ENCODE measurements at places on chromosomes 5 and 9. TPM values are rescaled to one million over a fixed set of nuclear protein-coding genes. Genes with fewer than 3 reads are reported as not detected.

The HCN1 gene
- not detected for total RNA-seq

The ORM1 gene
- total RNA-seq = not detected

The PCDHGA6 gene
- total RNA-seq = 0.05 TPM

The ESM1 gene
- not detected for total RNA-seq

The CAMK4 gene
- 53.1 TPM for total RNA-seq

The IRX2 gene
- not detected for total RNA-seq

The MED22 gene
- total RNA-seq = 26.4 TPM

The HTR1A gene
- total RNA-seq = not detected

The ZMAT2 gene
- 55.3 TPM for total RNA-seq

The TNC gene
- total RNA-seq = 0.90 TPM

DNA sequence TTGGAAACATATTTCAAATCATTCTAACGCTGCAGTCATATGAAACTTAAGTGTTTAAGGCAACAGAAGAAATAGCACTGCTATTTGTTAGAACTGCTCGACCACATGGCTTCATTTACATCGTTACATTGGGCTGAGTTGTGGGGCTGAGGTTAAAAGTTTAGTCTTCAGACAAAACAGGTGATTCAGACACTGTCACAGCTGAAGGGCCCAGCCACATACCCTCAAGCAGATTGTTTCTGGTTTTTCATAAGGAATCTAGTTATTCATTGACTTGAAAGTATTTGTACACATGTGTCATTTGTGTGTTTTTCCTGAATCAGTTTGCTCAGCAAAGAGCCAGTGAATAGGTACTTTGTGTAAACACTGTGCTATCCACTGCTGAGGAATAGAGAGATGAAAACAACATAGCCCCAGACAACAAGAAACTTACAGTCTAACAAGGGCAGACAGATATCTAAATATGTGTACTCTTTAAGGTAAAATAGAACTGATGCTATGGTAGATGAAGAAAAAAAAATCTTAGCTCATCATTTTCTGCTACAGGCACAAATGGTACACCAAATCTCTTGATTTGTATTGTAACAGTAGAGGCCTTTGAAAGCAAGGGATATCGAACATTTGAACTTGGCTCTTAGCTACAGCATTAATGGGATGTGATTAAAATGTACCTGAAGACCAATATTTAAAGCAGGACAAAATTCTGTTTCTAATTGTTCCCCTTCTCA, 357.6 kb upstream of the RPS23 start:
- H3K27ac ChIP-seq = no peak overlapping the region
- no peaks in the 10 kb centered on the region for H3K27me3 ChIP-seq
- H3K4me3 ChIP-seq = no peak overlapping the region
- H3K4me1 ChIP-seq = peaks cover 6% of the 10 kb centered on the region

- H3K36me3 ChIP-seq = no peaks in the 10 kb centered on the region
- H3K27me3 ChIP-seq = no peaks in the 10 kb centered on the region
- no peak overlapping the region for H3K4me3 ChIP-seq
These were observed 424.8 kb downstream of the IRX1 start for GRCh38 chr5:4020400-4020799.

- H3K4me1 ChIP-seq = peaks cover 18% of the 10 kb centered on the region
- peaks cover 22% of the 10 kb centered on the region for H3K36me3 ChIP-seq
- no peak overlapping the region for H3K4me3 ChIP-seq
These were observed 55.6 kb downstream of the CAMSAP1 start for GRCh38 chr9:135851748-135852147.

GRCh38 chr5:116813906-116814305, 239.3 kb upstream of the SEMA6A start:
- H3K36me3 ChIP-seq = no peaks in the 10 kb centered on the region
- H3K4me3 ChIP-seq = no peak overlapping the region
- H3K27ac ChIP-seq = no peak overlapping the region
- H3K27me3 ChIP-seq = no peaks in the 10 kb centered on the region
- no peaks in the 10 kb centered on the region for H3K4me1 ChIP-seq
- no peak for DNase-seq

DNA sequence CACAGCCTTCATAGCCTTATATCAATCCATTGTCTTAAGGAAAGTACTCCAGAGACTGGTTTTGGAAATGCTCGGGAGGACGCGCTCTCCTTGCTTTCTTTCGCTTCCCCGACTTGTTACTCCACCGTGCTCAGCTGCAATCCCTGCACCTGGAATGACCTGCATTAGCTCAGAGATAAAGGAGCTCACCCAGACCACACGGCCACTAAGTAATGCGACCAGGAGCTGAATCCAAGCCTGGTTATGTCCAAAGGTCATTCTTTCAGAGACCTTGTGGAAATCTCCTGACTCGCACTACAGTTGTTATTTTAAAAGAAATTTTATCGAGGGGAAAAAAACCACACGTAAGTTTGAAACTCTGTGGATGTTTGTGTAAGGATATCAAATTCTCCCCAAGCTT, 135.3 kb upstream of the DPYSL3 start:
- peaks cover 1% of the 10 kb centered on the region for H3K36me3 ChIP-seq
- no peak overlapping the region for H3K4me3 ChIP-seq
- H3K27ac ChIP-seq = no peak overlapping the region
- no peaks in the 10 kb centered on the region for H3K4me1 ChIP-seq
- no peaks in the 10 kb centered on the region for H3K27me3 ChIP-seq

DNA sequence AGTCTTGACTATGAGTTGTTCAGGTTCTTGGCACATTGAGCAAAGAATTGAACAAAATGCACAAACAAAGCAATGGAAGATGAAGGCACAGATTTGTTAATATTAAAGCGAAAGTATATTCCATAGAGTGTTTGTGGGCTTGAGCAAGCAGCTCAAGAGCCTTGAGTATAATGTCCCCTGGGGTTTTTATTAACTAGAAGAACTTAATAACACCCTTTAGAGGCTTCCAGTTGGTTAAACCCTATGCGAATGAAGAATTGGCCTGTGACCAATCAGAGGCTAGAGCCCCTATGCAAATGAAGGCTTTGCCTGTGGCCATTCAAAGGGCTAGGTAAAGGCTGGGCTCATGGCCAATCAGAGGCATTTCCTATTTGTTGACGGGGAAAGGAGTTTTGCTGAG, 135.3 kb upstream of the IL12B start:
- H3K4me3 ChIP-seq = no peak overlapping the region
- no peak for DNase-seq
- peaks cover 21% of the 10 kb centered on the region for H3K27me3 ChIP-seq
- no peak overlapping the region for H3K27ac ChIP-seq
- H3K36me3 ChIP-seq = no peaks in the 10 kb centered on the region
- H3K4me1 ChIP-seq = peaks cover 19% of the 10 kb centered on the region

- H3K36me3 ChIP-seq = no peaks in the 10 kb centered on the region
- DNase-seq = no peak
- H3K27me3 ChIP-seq = peaks cover 6% of the 10 kb centered on the region
- H3K27ac ChIP-seq = no peak overlapping the region
- H3K4me3 ChIP-seq = no peak overlapping the region
These were observed 51.4 kb upstream of the SLC2A8 start for GRCh38 chr9:127345566-127345965.

DNA sequence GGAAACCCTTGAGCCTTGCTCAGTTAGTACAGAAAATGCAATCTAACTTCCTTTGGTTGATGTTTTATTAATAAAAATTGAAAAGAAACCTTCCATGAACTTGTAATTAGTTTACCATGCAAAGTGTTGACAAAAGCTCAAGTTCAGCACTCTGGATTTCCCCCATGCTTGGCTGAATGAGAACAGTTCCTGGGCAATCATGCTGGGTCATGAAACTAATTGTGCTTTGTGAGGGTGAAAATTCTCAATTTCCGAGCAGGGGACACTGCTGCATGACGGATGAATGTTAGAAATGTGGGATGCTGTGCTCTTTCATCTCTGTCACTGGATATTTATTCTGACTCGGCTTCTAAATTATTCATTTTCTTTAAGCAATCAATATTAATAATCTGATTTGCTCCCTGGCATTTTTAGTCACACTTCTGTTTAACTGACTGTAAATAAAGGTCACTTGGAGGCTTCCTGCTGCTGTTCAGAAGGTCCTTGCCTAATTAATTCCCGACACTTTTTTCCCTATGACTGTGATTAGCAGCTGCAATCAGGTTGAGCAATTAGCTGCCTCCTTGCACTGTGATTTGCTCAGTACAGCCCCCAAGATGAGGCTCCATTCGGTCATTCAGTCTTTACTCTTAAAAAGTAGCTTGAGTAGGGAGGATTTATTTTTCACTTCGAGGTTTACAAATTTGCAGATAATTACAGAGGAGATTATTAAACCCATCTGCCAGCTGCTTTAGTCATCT, 678.1 kb upstream of the ZNF608 start:
- H3K36me3 ChIP-seq = no peaks in the 10 kb centered on the region
- H3K4me1 ChIP-seq = no peaks in the 10 kb centered on the region
- no peak for DNase-seq
- H3K27me3 ChIP-seq = no peaks in the 10 kb centered on the region
- no peak overlapping the region for H3K4me3 ChIP-seq

GRCh38 chr9:133247632-133248031, 27.4 kb downstream of the ABO start:
- no peak for DNase-seq
- H3K4me3 ChIP-seq = no peak overlapping the region
- H3K27ac ChIP-seq = no peak overlapping the region
- H3K4me1 ChIP-seq = no peaks in the 10 kb centered on the region
- H3K36me3 ChIP-seq = no peaks in the 10 kb centered on the region
- H3K27me3 ChIP-seq = peaks cover 5% of the 10 kb centered on the region

DNA sequence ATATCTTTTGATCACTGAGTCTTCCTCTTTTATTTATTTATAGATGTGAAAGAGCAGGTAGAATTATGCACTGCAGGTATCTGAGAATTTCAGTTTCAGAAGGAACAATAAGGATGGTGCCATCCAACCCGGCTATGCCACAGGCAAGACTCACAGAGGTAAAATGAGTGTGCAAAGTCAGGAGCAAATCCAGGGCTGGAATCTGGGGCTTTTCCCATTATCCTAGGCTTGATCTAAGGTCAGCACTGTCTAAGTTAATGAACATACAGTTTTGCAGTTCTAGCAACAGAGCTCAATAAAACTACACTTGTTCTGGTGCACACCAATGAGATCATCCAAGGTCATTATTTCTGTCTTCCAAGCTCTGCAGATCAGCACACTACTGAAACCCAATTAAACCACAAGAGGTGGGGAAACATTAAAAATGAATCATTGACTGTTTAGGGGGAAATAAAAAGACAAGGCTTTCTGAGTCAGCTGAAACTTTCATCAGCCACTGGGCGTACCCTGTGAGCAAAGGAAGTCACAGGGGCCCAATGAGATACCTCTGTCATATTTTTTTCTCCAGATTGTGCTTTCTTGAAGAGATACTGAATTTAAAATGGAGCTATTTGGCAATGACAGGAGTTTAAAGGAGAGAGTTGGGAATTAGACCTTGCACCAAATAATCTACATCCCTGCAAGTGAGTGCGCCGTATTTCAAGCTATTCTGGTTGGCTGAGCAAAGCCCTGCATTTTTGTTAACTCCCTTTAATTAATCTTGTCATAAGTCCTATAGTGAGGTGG, 662.2 kb upstream of the ZNF608 start:
- H3K4me1 ChIP-seq = peaks cover 23% of the 10 kb centered on the region
- H3K27ac ChIP-seq = no peak overlapping the region
- DNase-seq = peak; percentile 33
- peaks cover 2% of the 10 kb centered on the region for H3K27me3 ChIP-seq
- H3K4me3 ChIP-seq = no peak overlapping the region

- no peak overlapping the region for H3K27ac ChIP-seq
- no peaks in the 10 kb centered on the region for H3K4me1 ChIP-seq
- H3K36me3 ChIP-seq = no peaks in the 10 kb centered on the region
- no peaks in the 10 kb centered on the region for H3K27me3 ChIP-seq
- no peak for DNase-seq
- no peak overlapping the region for H3K4me3 ChIP-seq
These were observed 309.3 kb downstream of the DOCK8 start for GRCh38 chr9:524008-524407.

DNA sequence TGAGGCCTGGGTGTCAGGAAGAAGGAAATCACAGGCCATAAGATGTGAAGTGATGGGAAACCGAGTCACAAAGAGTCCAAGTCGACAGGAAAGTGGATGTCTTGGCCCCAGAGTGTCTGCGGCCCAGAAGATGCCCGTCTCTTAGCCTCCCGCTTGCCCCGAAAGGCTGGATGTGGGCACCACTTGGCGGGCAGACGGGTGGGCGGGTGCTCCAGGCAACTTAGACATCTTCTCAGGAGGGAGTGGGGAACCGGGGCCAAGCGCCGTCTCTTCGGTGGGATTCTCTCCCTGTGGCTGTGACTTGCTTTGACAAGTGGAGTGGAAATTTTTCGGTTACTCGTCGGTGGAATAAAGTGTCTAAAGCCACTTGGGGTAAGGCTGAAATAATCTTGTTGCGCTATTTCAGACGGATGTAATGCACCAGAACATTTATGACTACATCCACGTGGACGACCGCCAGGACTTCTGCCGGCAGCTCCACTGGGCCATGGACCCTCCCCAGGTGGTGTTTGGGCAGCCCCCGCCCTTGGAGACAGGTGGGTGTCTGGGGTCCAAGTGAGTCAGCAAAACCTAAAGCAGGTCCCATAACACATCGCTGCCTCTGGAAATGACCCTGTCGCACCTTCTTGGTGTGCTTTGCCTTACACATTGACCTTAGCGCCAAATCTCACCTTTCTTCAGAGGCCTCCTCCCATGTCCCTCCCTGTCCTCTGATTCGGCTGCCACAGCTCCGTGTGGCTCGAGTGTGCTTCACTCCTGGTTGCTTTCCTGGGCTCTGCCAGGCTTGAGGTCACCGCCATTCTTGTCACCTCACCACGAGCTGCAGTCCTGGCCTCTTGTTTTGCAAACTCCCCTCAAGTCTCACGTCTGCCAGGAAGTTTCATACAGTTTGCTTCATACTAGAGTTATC, 20.4 kb upstream of the EXOC3 start:
- H3K4me1 ChIP-seq = no peaks in the 10 kb centered on the region
- H3K27ac ChIP-seq = no peak overlapping the region
- H3K27me3 ChIP-seq = peaks cover 6% of the 10 kb centered on the region
- H3K36me3 ChIP-seq = peaks cover 16% of the 10 kb centered on the region

DNA sequence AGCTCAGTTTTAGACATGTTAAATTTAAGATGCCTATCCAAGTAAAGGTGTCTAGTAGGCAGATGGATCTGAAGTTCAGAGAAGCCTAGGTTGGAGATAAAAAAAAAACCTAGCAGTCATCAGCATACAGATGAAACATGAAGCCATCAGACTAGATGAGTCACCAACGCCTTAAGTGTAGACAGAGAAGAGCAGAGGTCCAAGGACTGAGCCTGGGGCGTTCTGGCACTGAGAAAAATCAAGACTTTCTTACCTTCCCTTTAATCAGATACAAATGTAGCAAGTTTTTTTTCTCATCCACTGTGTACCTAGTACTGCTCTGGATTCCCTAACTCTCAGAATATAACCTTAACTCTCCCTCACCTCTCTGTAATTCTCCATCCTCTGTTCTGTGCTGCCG, 97.3 kb downstream of the SIL1 start:
- no peak overlapping the region for H3K27ac ChIP-seq
- no peaks in the 10 kb centered on the region for H3K4me1 ChIP-seq
- no peak overlapping the region for H3K4me3 ChIP-seq
- no peaks in the 10 kb centered on the region for H3K36me3 ChIP-seq
- peaks cover 2% of the 10 kb centered on the region for H3K27me3 ChIP-seq

- no peak overlapping the region for H3K4me3 ChIP-seq
- H3K4me1 ChIP-seq = no peaks in the 10 kb centered on the region
- no peak for DNase-seq
- H3K27me3 ChIP-seq = no peaks in the 10 kb centered on the region
These were observed 30.6 kb downstream of the SNX2 start for GRCh38 chr5:122805481-122805880.

- H3K27ac ChIP-seq = no peak overlapping the region
- no peaks in the 10 kb centered on the region for H3K27me3 ChIP-seq
- no peaks in the 10 kb centered on the region for H3K36me3 ChIP-seq
- DNase-seq = no peak
- H3K4me1 ChIP-seq = no peaks in the 10 kb centered on the region
These were observed 150.6 kb downstream of the MCTP1 start for GRCh38 chr5:95134326-95134725.
